ENCODE measurements at places on chromosomes 3 and 15.
A peak's percentile ranks its signal among the peaks of the same experiment; 100 is the strongest.

DNA sequence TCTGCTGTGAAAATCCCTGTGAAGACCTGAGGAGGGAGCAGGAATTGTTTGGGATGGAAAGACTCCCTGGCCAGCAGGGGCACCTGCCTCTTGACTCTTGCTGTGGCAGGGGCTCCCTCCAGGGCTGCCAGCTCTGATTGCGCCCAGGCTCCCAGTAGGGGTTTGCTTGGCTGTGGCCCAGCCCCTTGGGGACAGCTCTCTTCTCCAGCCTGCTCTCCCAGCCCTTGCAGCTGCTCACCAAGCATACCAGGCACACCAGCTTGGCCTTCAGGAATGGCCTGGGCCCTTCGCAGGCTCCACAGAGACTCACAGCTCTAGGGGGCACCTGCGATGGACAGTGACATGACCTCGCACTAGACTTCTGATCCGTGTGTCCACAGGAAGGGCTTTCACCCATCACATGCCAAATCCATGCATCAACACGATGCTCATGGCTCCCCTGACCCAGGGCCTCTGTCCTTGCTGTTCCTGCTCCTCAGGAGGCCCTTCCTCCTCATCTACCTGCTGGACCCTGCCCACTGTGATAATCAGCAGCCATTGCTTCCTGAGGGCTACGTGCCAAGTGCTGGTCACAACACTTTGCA is 61.8 kb downstream of the SCN5A start:
- no peak for DNase-seq

GRCh38 chr3:69354948-69355347 is 30.9 kb downstream of the FRMD4B start:
- no peak for DNase-seq

DNA sequence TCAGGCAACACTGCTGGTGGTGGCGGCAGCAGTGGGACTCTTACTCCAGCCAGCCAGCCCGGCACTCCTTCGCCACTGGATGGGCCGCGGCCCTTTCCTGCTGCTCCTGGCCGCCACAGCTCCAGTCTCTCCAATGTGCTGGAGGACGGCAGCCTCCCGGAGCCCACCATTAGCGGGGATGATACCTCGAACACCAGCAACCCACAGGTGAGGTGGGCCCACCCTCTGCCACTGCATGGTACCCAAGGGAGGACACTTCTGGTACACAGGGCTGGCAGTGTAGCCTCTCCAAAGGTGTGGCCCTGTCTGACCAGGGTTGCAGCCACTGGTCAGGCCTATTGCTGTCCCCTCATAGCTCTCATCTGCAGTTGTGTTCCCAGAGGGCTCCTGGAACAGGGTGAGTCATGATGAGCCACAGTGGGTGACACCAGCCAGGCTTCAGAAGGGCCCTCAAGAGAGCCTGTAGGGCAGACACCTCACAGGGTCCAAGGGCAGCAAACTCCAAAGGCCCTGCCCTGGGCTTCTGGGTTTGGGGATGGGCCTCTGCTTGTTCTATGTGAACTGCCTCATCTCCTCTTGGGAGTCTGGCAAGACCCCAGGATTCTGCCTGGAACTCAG is 20.8 kb downstream of the NBEAL2 start:
- DNase-seq, result no peak

DNA sequence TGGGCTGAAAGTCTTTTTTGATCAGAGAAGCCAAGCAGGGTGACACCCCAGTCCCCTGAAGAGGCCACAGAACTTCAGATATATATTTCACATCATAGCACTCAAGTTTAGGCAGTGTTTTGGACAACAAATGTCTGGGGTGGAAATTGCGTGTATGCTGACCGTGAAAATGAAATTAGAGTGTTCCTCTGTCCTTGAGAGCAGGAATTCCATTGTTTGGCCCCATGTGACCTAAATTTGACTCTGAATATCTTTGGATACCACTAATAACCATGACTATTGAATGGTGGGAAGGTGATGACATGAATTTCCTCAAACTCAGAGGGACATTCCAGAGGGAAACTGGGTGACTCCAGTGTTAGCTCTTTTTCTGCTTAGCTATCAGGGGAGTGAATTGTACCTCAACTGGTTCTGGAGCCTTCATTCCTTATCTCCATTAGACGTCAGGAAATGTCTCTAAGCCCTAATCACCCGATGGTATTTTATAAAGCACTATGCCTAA is 263.5 kb upstream of the RASGRP1 start:
- DNase-seq, result no peak

DNA sequence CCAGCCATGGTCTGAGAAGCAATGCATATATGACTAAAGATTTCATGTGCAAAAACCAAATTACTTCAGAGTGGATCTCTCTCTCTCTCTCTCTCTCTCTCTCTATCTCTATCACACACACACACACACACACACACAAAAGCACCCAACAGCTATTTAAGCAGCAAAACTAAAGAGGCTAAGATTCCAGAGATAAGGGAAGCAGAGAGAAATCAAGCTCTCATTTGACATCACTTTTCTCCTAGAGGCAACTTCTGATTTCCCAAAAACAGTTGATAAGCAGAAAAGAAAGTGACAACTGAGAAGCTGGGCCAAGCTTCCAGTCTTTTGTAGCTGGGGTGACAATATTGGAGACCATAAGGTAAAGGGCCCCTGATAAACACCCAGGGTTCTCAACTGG is 526.0 kb upstream of the NR2F2 start:
- DNase-seq, result no peak

DNA sequence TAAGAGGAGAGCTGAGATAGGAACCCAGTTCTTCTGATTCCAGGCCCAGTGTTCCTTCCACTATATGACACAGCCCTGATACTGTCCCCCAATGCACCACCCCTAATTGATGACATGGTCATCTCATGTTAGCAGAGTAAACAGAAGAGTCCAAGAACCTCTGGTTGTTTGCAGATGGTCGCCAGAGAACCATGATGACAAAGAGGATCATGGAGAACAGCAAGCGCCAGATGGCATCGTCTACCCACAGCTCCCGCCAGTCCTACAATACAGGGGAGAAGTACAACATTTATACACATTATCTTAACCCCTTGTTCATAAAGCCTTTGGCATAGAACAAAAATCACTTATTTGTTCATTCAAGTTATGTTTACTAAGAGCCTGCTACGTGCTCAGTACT is 18.5 kb upstream of the VPS39 start:
- no peak for DNase-seq

DNA sequence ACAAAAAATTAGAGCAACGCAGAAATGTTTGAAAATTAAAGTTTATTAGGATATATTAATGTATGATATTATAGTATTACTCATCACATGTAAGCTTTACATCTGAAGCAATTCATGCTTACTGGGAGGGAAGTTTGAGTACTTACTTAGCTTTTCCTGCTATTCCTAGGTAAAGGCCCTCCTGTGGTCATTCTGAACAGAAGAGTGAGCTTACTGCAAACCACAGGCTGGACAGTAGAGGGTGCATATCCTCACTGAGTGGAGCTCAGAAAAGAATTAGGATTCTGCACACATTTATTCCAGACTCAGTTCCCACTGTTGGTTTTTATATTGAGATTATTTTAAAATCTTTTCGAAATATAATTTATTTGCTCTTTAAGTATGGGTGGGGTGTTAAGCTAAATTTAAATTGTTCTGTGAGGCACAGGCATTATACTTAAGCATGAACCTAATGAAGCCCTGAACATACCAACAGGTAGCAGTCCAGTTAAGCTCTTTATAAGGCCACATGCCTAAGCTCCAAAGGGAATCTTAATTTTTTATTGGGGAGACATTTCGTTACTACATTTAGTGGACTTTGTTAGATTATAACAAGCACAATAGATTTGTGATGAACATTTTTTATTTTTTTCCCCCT is 10.2 kb downstream of the MRPS22 start:
- DNase-seq, result peak; percentile 57

DNA sequence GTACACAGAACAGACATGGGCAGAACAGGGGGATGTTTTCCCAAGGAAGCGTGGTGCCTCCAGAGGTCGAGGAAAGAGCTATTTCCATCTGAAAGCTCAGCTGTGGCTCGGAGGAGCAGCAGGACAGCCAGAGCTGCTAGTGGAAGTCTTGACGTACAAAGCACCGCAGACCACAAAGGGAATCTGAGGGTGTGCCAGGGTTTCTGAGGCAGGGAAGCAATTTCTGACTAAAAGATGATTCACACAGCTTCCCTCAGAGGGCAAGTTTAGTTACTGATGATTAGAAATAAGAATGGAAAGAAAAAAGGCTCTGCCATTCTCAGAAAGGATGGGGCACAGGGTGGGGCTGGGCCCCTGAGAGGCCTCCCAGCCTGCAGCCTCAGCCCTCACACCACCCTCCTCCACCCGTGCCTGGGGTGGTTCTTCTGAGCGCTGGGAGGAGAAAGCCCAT is 45.8 kb upstream of the SEC13 start:
- DNase-seq, result no peak

DNA sequence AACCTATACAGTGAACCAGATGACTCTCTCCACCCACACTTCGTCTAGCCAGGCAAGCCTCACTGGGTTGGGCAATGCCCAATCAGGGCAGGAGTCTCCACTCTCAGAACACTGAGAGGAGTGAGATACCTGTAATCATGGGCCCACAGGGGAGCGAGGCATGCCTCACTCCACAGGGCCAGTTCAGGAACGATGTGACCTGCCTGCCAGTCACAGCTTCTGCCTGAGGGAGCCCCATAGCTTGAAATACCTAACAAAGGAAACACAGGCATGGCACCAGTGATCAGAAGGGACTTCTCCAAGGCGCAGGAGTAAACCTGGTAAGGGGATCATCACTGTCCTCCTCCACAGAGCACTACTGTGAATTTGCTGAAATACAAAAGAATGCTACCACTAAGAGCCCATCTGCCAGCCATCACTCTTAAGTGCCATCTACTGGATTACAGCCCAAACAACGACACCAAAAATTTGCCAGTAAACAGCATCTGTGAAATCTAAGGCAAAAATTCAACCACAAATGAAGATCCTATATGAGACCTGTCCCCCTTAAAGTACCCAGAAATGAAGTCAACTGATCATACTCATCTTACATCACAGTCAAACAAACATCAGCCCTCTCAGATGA is 689.9 kb upstream of the SEMA6D start:
- DNase-seq, result peak; percentile 6

GRCh38 chr3:37395286-37395685 is 220.9 kb upstream of the LRRFIP2 start:
- DNase-seq, result no peak

DNA sequence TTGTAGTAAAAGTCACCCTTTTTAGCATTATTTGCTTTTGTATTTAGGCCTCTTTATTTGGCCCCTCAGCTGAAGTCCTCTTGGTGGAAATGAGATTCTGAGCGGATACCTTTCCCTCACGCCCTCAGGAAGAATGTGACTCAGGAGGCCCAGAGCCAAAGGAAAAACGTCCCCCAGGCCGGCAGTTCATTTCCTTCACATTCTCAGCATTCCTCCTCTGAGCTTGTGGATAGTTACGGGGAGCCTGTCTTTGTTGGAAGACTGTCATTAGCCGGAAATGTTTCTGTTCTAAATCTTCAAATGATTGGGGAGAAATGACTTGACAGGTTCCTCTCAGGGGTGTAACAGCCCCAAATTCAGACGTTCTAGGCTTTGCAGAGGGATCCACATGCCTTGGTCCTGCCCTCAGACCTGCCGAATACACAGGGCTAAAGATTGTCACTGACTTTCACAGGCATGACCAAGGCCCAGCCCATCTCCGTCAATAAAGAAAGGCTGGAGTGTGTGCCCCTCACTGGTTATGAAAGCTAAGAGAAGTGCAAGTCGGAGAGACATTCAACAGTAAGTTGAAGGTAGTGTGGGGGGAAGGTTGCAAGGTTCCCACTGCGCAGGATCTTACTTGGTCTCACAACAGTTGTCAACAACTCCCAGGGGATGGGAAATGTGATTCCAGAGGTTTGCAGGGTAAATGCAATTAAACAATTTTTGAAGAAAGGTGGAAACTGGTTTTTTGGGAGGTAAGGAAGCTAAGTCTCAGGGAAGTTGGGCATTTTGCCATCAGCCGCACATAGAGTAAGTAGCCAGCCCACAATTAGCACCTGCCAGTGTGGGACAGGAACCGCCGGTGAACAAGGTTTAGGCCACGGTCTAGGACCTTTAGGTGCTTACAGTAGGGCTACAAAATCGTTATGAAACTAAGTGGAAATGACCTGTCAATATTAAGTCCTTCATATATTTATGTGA is 39.7 kb upstream of the MYZAP start:
- peak; percentile 51 for DNase-seq

DNA sequence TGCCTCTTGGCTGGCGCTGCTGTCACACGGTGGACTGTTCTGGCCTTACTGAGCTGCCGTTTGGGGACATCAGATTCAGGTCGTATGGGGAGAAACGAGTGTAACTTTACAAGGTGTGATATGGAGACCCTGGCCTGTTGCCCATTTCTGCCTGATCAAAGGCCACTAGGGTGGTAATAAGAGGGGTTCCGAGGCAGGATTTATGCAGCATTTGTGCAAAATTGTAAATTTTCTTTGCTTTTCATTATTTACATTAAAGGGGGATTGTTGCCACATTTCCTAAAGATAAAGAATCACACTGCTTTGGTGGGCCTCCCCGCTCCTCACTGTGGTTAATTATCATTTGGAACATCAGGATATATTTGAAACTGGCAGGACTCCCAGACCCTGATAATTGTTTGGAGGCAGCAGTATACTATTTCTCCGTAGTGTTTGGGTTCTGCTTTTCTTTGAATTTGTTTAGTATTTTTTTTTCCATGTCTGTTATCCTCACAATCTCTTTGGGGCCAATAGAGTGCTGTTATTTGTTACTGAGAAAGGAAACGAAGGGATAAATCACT is 891 bp downstream of the NXPE3 start:
- no peak for DNase-seq

DNA sequence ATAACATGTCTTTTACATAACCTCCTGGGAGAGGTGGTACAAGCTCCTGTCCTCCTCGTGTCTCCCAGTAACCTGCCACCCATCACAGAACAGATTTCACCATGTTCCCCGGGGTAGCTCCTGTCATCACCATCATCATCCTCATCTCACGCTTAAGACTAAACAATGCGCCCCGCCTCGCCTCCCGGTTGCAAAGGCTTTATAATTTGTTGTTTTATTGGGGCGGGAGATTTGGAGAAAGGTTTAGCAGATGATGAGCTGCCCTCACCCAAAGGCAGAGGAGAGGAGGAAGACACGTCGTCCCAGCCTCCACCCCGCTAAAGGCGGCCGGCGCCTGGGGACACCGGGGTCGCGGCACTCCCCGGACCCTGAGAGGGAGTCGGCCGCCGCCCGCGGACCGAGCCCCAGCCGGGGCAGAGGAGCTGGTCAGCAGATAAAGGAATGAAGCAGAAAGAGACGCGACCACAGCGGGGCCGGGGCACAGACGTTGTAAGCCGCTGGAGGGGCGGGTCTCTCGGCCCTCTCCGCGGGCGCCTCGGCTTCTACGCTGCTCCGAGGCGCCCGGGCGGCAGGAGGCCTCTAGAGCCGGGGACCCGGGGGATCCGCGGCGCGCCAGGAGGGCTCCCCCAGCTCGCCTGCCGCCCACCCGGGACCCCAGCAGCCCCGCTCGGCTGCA is 589 bp downstream of the HERC1 start:
- DNase-seq, result peak; percentile 25

- DNase-seq, result no peak
Observed at GRCh38 chr3:130636480-130637234, 110.0 kb downstream of the PIK3R4 start.

Measured in cerebellar cortex (tissue), 1 donor.